ENCODE measurements at places on chromosomes 11 and 22. TPM values are rescaled to one million over a fixed set of nuclear protein-coding genes. Genes with fewer than 3 reads are reported as not detected.

Gene PANX2
- total RNA-seq: 0.12 TPM

Gene XKR3
- not detected for total RNA-seq

Gene ANO9
- total RNA-seq: not detected

Gene KCNQ1
- total RNA-seq: not detected

Gene CDKN1C
- not detected for total RNA-seq

Gene CATSPERZ
- not detected for total RNA-seq

Gene TRIM51
- total RNA-seq: not detected

All from MG63 (cell line).